Stimulated activated CD4-positive, alpha-beta T cell treated with anti-CD3 and anti-CD28 coated beads, Interleukin-12 subunit alpha, Interleukin-12 subunit beta, amount 100 ng/mL, for 24 hours (primary cell): ENCODE measurements at places on chromosomes 6 and 20.

DNA sequence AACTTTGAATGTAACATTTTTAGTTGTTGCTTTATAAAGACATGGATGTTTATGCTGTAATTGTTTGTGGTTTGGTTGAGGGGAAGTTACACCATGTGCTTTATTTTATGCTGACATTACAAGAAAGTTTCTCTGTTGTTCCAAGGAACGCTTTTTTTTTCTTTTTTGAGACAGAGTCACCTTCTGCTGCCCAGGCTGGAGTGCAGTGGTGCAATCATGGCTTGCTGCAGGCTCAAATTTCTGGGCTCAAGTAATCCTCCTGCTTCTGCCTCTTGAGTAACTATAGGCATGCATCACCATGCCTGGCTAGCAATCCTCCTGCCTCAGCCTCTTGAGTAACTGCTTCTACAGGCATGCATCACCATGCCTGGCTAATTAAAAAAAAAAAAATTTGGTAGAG lies 21.0 kb upstream of the IFNGR1 start:
- no peak for DNase-seq

- DNase-seq, result no peak
These were observed 34.6 kb downstream of the EDN1 start for GRCh38 chr6:12324748-12325147.

DNA sequence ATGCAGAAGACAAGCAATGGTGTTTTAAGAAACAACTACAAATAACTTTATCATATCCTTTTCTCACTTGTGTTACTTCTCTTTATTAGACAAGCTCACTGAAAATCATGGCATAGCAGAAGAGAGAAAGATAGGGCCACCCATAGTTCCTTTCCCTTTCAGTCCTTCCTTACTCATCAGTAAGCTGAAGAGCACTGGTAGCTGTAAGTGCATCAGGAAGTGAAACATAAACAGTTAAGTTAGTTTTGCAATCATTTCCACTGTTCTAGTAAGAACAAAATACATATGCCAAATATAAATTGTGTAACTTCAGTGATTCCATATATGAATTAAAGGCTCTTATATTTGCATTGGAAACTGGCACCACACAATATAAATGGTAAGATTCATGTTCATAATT lies 220.1 kb downstream of the HACE1 start:
- no peak for DNase-seq

- DNase-seq, result no peak
These were observed 16.3 kb downstream of the ACSS2 start for GRCh38 chr20:34892671-34893070.

DNA sequence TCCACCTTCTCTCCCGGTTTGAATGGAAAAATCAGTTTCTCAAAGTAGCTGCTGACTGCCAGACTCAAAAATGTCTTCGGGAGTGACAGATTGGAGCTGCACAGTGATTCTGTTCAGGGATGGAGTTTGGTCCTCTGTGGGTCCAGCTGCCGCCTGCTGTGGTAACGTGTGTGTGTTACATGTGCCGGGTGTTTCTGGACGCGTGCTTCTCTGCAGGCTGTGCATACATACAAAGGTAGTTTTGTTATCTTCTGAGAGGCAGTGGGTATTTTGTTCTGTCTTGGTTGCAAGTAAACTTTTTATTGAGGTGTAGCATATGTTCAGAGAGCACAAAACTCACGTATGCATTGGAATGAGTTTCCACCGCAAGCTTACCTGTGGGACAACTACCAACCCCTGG lies 41.3 kb upstream of the NAA20 start:
- no peak for DNase-seq

GRCh38 chr6:117268924-117269323 lies 3.6 kb downstream of the VGLL2 start:
- no peak for DNase-seq

DNA sequence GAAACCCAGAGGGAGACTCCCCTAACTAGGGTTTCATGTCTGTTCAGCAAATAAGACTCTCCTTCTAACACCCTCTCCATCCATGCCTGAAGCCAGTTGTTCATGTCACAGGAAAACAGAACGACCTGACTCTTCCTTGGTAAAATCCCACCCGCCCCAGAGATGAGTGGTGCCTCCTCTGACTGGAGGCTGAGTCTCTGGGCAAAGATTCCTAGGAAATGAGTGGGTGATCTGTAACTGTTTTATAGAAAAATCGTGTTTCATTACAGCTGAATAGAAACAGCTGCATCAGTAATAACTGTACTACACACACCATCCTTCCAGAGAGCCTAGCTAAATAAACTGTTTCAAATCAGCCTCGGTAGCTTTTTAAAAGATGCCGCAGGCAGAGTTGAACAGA lies 37.4 kb upstream of the MRPS10 start:
- DNase-seq, result no peak

DNA sequence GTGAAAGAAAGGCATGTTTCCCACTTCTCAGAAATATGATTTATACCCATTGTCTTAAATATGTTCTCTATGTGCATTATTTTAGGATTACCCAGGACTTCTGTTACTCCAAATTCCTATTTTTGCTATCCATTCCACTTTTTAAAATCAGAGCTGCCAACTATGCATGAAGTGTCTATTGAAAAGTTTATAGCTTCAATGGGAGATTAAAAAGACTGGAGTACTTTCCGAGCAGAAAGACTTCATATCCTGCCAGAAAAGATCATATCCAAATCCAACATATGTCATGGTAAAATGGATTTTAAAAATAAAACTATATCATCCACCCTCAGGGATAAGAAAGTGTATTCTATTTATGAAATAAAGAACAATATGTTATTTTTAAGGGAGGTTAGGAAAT lies 212.7 kb downstream of the COL12A1 start:
- no peak for DNase-seq

- DNase-seq, result no peak
These were observed 37.7 kb downstream of the FOXO3 start for GRCh38 chr6:108598305-108598863.

GRCh38 chr6:56401477-56402070 lies 154.2 kb upstream of the COL21A1 start:
- no peak for DNase-seq

- DNase-seq, result no peak
These were observed 5.5 kb downstream of the BFSP1 start for GRCh38 chr20:17525650-17526049.

GRCh38 chr6:108565091-108565766 lies 4.5 kb downstream of the FOXO3 start:
- no peak for DNase-seq

GRCh38 chr6:15811107-15811506 lies 148.3 kb upstream of the DTNBP1 start:
- no peak for DNase-seq

DNA sequence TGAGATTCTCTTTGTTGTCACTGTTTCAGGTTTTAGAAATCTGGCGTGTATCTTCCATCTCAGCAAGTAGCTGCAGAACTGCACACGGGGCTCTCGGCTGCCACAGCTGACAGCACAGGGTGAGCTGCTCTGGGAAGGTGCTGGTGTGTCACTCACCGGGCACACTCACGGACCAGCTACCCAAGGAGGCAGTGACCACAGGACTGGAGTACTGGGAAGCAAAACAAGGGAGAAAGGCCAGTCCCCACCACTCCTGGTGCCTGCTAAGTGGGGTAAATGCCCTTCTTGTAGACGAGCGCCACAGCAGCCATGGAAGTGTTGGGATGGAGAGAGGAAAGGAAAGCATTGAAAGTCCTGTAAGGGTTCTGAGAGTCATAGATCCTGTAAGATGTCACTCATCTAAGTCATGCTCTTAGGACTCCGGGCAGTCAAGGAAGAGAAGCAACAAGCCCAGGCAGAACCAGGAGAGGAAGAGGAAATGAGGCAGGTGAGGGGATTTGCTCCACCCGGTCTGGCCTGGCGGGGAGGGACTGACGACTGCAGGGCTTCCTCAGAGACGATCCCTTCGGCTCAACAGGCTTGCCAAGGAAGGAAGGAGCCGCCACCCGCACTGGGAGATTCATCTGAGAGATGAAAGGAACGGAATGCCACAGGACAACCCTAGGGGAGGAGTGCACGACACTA lies 48.1 kb downstream of the PRDM1 start:
- no peak for DNase-seq

GRCh38 chr20:37303637-37304036 lies 14.2 kb downstream of the MANBAL start:
- DNase-seq, result no peak

DNA sequence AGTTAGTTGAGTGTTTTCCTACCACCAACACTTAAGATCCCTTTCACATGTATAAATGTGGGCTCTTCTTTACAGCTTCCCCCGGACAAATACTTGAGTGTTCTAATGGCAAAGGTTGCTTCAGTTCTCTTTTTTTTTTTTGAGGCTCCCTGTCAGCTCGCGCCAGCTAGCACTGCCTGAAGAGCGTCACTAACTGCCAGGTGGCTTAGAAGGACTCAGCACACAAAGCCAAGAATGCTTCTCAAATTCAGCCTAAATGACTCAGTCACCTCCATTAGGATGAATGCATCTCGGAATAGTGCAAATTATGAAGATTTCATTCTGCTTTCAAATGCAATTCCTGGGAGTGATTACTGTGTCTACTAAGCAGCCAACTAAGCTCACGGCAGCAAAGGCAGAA lies 150.7 kb upstream of the BTBD3 start:
- no peak for DNase-seq

- no peak for DNase-seq
These were observed 505.2 kb downstream of the CBLN4 start for GRCh38 chr20:55500130-55500529.

- DNase-seq, result no peak
These were observed 96.7 kb downstream of the MAP3K7 start for GRCh38 chr6:90490030-90490716.

DNA sequence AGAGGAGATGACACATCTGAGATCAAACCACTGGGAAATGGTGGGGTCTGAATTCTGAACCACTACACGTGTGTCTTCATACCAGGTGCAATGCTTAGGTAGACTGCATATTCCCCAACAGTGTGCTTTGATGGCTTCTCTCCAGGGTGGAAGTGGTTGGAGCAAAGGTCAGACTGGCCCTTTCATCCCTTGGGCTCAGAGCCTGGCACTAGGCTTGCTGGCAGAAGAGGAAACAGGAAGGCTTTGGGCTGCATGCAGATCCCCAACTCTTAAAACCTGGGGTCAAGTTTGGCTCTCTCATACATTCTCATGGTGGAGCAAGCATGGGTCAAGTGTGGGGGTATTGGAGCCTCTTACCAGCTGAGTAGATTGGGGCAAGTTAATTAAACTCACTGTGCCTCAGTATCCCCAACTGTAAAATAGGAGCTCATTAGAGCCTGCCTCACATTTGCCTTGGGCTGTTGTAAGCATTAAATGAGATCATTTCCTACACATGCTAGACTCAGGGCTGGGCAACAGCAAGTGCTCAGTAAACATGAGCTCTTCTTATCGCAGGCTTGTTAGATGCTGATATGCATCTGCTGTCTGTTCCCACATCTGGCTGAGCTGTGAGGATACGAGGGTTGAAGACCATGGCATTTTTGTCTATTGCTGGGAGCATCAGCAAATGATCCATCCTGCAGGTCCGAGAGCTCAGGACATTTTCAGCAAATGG lies 51.6 kb upstream of the FAM83D start:
- DNase-seq, result no peak

DNA sequence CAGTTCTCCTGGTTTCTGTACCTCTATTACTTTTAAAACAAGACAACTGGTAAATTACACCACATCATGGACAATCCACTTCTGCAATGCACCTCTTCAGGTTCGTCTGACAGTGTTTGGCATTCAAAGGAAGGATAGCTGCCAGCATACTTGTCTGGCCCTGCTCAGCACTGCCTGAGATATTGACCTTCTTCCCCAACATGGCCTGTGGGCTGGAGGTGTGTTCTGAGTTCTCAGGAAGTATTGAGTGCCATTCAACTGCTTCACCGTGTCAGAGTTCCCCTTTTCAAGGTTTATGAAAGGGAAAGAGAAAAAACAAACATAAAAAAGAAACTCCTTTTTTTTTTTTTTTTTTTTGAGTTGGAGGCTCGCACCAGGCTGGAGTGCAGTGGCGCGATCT lies 267.9 kb upstream of the SASH1 start:
- DNase-seq, result no peak

GRCh38 chr20:55135923-55136322 lies 660.5 kb downstream of the DOK5 start:
- no peak for DNase-seq

- no peak for DNase-seq
These were observed 16.1 kb upstream of the MYB start for GRCh38 chr6:135165031-135165430.

DNA sequence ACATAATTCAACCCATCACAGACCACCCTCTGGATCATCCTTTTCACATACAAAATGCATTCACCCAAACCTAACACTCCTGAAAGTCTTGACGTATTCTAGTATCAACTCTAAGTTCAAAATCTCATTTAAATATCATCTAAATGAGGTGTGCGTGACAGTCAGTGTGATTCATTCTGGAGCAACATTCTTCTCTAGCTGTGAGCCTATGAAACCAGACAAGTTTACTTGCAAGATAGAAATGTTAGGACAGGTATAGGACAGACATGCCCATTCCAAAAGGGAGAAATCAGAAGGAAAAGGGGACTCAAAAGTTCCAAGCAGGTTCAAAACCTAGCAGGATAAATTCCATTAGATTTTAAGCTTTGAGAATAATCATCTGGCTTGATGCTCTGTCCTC lies 329.7 kb downstream of the CD83 start:
- DNase-seq, result no peak

DNA sequence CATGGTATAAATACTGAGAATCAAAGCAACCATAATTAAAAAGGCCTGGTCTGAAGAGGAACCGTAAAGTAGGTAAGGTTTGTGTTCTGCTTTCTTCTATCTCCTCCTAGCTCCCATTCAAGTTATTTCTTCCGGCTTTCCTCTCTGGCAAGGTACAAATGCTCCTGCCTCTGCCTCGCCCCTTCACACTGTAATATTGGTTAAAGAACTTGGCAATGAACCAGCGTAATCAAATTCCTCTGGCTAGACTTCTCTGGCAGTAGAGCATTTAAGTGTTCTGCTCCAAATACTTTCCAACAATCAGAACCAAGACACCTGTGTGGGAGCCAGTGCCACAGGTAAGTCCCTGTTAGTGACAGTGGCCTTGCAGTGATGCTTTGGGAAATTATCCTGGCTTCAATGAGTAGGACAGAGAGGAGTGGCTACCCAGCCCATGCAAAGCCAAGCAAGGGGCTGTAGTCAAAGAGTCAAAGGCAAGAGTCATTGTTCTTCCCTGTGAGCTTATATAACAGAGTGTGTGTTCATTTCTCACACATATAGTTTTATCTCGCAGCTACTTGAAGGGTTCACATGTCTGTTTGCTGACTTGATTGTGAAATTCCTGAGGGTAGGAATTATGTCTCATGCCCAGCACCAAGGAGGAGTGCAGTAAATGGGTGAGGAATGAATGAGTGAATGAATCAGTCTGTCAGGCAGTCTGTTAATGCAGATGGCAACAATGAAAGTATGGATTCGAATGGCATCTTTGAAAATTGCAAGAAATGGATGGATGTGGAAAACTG lies 329.3 kb downstream of the NRN1 start:
- DNase-seq, result no peak
